SK-N-SH treated with all-trans-retinoic acid at 6 μM for 48 hours (cell line): ENCODE measurements at places on chromosomes 3 and 15.

DNA sequence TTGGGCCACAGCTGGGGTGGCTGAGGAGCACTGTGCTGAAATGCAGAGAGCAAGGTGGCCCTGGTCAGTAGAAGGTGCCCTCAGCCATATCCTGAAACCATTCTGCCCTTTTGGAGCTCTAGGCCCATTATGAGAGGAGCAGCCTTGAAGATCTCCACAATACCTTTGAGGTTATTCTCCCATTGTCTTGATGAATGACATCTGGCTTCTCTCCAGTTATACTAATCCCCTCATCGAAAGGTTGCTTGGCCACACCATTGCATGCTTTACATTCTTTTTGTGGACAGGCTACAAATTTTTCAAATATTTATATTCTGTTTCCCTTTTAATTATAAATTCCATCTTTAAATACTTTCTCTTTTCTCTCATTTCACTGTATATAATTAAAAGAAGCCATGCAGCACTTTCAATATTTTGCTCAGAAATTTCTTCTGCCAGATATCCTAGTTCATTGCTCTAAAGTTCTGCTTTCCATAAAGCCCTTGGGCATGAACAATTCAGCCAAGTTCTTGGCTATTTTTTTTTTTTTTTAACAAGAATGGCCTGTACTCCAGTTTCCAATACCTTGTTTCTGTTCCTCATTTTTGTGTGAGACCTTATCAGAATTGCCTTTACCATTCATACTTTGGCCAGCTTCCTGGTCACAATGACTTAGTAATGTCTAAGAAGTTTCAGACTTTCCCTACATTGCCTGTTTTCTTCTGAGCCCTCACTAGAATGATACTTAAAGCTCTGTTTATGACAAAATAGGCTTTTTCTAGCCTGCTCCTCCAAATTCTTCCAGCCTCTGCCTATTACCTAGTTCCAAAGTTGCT lies 138.9 kb upstream of the SGO1 start:
- ATAC-seq: no peak

DNA sequence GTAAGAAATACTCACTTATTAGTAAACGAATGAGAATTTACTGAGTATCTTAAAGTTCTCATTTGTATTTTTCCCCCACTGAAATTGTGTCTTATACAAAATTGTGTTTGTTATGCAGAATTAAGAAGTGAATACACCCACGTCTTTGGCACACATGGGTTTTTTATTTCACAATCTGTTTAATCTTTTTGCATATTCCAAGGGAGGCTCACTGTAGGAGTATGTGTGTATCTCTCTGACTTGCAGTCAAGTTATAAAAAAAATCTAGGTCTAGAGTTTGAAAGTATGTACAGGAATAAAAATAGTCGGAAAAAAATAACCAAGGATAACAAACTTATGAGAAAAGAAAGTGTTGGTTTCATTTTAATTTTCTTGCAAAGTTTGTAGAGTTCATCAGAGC lies 255.2 kb downstream of the PDCD6IP start:
- ATAC-seq: no peak

- no peak; the same call in 2 of the 3 replicates for ATAC-seq
These were observed 146.5 kb downstream of the FILIP1L start for GRCh38 chr3:99967796-99968195.

- no peak for ATAC-seq
These were observed 924.4 kb downstream of the IGSF11 start for GRCh38 chr3:118110211-118110610.

- no peak for ATAC-seq
These were observed 55.2 kb downstream of the TIPARP start for GRCh38 chr3:156729460-156730179.

GRCh38 chr3:50211930-50212329 lies 6.9 kb downstream of the SLC38A3 start:
- no peak; the same call in 2 of the 3 replicates for ATAC-seq

- ATAC-seq: no peak
These were observed 53.6 kb downstream of the SUMF1 start for GRCh38 chr3:4413467-4413866.

GRCh38 chr3:42490243-42490642 lies 12.2 kb upstream of the VIPR1 start:
- no peak for ATAC-seq

DNA sequence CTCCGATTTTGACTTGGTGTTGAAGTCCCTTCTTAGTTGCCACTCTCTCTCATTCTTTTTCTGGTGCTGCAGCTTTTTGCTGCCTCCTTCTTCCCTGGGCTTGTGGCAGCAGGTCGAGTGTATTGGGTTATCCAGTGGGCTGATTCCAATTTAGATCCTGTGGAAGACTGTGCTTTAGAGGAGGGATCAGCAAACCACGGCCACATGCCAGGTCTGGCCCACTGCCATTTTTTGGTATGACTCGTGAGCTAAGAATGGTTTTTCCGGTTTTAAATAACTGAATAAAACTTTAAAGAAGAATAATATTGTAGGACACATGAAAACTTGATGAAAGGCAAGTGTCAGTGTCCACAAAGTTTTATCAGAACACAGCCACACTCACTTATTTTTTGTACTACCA lies 330.5 kb downstream of the ROBO2 start:
- no peak; the same call in 2 of the 3 replicates for ATAC-seq

GRCh38 chr15:101250873-101251829 lies 697 bp downstream of the CHSY1 start:
- ATAC-seq: peak; percentile 50

DNA sequence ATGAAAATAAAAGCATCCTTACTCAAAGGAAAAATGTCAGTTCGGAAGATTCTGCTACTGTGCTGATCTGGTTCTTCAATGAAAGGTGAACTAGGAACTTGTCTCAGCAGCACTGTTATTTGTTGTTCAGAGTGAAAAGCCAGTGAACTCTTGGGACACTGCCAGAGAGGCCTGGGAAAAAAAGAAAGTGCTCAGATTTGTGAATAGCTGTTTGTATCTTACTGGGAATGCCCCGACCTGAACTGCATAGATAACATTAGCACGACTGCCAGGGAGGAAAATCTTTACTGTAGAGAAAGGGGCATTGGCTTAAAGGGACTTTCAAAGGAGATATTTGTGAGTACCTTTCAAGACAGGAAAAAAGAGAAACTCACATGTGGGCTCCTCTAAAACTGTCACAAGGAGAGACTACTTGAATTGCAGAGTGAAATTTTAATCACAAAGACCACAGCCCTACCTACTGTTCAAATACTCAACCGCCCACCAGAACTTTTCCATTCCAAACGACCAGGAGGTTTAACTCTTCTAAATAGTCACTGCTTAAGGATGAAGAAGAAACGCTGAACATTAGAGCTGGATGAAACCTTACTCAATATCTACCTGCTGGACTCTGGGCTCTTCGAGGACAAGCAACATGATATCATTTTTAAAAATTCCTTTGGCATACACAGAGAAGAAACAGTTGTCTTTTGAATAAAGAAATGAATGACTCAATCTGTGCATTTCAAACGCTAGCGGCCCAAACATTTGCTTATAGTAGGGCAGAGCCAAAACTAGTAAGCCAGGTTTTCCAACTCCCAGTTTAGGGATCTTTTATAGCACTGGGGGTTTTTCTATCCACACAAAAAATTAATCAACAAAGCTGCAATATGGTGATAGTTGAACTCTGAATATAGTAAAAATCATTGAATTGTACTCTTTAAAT lies 13.4 kb downstream of the TAMM41 start:
- no peak for ATAC-seq

DNA sequence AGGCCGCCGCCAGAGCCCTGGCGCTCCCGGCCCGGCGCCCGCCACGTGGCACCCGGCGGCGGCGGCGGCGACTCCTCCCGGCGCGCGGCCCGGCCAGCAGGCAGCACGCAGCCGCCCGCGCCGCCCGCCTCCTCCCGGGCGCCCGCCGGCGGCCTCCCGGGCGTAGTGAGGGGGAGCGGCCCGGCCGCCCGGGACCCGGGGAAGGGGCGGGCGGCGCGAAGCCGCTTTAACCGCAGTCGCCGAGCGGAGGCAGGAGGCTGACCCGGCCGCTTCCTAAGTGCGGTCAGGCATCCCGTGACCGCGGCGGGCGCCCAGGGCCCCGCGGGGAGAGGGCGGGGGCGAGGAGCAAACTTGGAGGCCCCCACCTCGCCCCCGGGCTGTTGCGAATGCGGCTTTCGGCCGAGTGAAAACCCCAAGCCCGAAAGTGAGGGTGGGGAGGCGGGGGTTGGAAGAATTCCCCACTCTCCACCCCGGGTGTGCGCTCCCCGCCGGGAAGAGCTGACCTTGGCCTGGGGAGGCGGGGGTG lies 1.7 kb upstream of the HES1 start:
- peak; percentile 1; the same call in 1 of the 3 replicates for ATAC-seq

DNA sequence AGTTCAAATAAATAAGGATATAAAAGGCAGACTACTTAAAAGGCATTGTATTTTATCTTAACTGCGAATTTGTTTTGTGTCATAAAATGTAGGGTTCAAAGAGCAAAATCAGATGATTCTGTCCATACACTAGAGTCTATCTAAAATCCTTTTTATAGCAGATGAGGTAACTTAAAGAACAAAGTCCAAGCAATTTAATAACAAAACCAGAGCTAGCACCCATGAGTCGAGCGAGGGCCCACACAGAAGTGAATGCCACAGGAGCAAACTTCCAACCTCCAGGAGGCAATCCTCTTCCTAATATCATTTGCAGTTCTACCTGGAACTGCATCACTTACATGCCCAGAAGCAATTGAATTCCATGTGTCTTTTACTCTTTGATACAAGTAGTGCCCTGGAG lies 35.4 kb upstream of the KBTBD8 start:
- no peak for ATAC-seq

DNA sequence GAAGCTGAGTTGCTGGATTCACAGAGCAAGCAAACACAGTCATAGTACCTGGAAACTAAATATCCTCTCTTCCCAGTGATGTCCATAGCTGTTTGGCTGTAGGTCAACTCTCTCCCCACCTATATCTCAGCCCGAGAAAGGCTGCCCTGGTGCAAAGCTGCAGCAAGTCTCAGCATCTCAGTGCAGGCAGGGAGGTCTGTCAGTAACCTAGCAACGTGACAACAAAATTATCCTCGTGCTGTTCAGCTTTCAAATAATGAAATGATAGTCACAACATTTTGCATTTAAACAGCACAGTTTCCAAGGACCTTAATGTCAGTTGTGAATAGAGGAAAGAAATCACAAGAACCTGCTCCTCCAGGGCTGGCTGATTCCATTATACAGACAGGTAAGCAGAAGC lies 83.6 kb downstream of the CHST2 start:
- ATAC-seq: no peak

DNA sequence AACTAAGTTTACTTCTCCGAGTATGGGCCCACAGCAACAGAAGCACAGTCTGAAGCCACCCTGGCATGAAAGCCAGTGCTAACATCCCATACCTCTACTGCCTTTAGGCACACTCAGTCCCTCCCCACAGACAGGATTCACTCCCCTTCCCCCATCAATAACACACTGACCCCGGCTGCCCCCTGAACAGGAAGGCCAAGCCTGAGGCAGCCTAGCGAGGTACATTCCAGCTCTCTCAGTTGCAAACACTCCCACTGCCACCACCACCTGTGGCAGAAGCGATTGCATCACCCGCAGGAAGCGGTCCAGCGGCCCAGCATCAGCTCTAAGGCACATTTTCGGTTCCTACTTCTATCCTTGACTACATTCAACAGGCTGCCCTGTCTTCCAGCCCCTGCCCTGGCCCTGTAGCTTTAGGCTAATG lies 7.0 kb upstream of the BMF start:
- no peak for ATAC-seq

- no peak for ATAC-seq
These were observed 3.5 kb downstream of the PFN2 start for GRCh38 chr3:149967086-149967685.

GRCh38 chr3:4474683-4475490 lies 7.8 kb upstream of the SUMF1 start:
- ATAC-seq: peak; percentile 63

DNA sequence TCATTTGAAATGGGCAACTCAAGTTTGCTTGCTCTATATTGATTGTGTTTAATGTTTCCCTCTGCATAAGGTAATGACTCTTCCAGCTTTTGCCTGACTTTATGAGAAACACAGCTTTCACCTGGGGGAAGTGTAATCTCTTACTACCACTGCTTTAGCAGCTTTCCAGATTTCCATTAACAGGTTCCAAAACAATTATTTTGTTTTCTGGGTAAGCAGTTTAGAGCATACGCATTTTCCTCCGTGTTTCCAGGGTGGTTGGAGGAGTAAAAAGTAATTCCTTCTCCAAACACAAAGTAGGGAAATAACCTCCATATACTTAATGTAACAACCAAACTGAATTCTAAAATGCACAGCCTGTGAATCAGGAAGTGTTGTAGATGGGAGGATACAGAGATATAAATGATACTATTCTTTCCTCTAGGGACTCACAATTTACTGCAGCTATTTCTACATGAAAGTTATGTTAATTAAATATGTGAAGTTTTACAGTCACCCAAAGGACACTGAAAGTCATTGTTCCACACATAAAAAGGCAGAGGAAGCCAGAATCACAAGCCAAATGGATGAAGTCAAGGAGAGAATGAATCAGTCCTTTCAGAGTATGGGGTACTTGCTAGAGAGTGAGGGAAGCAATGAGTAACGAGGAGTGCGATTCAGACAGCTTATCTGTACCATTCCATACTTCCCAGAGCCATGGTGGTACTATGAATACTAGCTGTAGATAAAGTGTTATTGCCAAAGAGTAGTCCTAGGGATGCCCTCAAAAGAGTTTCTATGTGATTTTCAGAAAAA lies 16.6 kb downstream of the ST3GAL6 start:
- ATAC-seq: no peak

GRCh38 chr15:65856821-65857455 lies 12.4 kb upstream of the RAB11A start:
- peak; percentile 71 for ATAC-seq

GRCh38 chr3:73068419-73068818 lies 7.0 kb downstream of the EBLN2 start:
- no peak for ATAC-seq

- ATAC-seq: no peak; the same call in 2 of the 3 replicates
These were observed 46.3 kb upstream of the CDV3 start for GRCh38 chr3:133527081-133527715.

DNA sequence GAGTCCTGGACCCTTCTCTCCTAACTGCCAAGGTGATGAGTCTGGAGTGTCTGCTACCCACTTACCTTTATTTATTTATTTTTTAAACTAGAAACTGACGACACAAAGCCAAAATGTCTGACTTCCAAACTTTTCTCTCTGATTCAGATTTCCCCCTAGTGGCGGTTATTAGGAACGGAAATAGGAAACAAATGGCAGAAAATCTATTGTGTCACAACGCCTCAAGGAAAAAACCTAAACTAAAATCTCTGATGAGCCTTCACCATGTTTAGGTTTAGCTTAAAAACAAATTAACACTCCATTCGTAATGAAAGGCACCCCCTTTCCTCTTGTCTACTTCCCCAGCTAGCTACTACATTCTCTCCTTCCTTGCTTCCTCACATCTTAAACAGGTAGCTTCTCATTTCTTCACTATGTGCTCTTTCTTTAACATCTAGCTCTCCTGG lies 94.0 kb upstream of the MEX3B start:
- ATAC-seq: peak; percentile 77

- no peak for ATAC-seq
These were observed 5.0 kb downstream of the ELL3 start for GRCh38 chr15:43771816-43772215.

GRCh38 chr3:176633511-176633910 lies 563.8 kb downstream of the TBL1XR1 start:
- ATAC-seq: no peak

GRCh38 chr15:88512601-88513000 lies 33.9 kb downstream of the DET1 start:
- ATAC-seq: no peak
